Caki2 (cell line): ENCODE measurements at places on chromosomes 2 and 18. TPM values are rescaled to one million over a fixed set of nuclear protein-coding genes. Genes with fewer than 3 reads are reported as not detected.

DNA sequence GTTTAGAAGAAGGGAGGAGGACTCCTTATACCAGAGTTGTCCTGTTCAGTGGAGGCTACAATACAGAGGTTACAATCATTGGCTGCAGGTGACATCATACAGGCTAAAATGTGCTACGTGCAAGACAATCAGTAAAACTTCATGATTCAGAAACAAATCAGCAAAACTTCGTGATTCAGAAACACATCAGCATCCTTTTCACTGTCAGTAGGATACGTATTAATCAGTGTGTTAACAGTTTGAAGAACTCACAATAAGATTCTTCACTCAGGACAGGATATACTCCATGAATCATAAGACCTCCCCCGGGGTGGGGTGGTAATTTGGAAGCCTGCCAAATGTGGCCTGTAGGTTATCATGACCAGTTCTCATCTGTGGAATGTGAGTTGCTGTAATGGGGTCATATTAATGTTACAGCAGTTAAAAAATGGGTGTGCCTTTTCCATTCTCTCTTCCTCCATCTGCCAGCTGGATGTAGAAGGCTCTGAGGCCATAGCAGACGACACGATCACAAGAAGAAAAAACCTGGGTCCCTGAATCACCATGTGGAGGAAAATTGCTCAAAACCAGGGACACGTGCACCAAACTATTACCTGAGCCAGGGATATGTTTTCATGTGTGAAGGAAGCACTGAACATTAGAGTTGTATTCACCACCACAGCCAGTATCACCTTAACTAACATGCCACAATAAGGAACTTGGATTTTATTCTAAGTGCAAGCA, 134.8 kb upstream of the CREB1 start:
- peak; percentile 96 for DNase-seq

GRCh38 chr18:72993250-72993649, 125.5 kb upstream of the NETO1 start:
- DNase-seq, result no peak

DNA sequence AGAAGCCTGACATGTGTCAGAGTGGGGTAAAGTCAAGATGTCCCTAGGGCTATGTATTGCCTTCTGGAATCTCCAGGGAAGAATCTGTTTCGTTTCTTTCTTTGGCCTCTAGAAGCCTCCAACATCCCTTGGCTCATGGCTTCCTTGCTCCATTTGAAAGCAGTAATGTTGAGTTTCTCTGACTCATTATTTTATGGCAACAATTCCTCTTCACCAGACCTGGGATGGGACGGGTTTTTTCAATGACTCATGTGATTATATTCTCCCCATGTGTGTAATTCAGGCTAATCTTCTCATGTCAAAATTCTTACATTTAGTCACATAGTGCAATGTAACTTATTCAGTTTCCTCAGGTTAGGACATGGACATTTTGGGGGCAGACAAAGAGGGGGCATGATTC, 1038.6 kb downstream of the CBLN2 start:
- DNase-seq, result no peak

DNA sequence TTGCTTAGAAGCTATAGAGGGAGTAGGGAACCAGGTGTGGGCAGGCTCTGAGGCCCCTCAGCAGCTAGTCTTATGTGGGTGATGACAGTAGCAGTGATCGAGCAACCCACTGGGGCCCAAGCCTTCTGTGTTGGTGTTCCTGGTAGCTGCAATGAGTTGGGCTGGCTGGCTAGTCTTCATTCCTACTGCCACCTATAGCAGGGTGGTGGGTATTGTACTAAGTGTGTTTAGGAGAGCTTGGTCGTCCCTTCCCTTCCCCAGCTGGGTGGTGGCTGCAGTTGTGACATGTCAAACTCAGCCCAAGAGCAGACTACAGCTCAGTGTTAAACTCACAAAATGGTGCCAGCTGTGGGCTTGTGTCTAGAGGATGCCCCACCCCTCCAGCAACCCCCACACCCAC, 486.1 kb upstream of the UBE2E3 start:
- DNase-seq, result no peak

DNA sequence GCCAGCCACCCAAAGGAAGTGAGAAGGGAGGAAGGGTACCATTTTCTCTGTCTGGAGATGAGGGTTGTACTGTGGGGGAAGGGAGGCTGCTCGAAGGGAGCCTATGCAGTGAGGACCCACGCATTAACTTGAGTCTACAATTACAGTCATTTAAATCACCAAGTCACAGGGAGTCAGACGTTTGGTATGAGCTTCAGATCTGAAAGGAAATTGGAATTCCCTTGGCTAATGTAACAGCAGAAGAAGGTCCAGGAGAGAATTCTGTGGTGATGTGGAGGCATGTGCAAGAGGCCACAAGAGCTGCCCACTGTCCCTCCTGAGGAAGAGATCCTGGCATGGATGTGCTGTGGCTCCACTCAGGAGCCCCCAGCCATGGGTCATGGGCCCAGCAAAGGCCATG, 22.5 kb downstream of the DAPL1 start:
- no peak for DNase-seq

DNA sequence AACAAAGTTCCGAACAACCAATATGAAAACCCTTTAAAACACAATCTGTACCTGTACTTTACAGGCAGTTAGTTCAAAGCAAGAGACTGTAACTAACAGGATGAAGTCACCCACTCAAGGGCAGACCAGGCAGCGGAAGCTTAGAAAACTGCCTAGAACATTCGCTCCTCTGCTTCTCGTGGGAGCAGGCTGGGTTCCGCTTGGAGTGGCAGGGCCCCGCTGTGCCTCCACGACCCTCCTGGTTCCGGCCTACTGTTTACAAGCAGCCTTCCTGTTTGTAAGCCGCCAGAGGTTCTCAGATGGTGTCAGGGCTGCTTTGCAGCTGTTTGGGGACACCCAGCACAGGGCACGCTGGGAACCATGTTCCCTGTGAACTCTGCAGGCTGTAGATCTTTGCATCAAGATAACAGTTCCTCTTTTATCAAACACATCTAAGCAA, 31.3 kb downstream of the CIB4 start:
- DNase-seq, result no peak

DNA sequence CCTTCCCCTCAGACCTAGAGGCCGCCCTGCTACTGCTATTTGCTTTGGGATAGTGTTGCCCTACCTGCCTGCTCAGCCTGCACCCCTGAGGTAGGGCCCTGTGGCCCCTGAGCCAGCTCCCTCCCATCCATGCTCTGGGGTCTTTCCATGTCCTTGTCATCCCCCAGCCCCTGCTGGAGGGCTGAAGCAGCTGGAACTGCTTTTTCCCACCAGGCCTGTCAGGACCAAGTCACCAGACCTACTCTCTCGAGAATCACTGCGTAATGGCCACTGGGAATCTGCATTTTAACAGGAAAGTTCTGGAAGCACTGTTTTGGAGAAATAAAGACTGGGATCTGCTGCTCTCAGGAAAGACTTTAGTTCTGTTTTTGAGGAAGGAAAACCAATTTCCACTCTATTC, 20.2 kb upstream of the SLC35F6 start:
- no peak for DNase-seq

DNA sequence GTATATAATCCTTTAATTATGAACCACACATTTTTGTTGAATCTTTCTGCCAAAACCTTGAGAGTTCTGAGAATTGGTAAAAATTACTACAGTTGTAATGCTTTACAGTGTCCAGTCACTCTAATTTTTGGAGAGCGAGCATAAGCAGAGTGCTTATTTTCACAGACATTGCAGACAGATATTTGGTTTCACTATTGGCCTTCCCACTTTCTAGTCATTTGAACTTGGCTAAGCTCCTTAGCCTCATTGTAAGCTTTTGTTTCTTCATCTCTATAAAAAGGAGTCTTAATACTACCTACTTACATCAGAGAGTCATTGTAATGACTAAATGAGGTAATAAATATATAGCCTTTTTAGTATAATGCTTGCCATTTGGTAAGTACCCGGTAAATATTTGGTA, 80.4 kb downstream of the LCLAT1 start:
- DNase-seq, result no peak

DNA sequence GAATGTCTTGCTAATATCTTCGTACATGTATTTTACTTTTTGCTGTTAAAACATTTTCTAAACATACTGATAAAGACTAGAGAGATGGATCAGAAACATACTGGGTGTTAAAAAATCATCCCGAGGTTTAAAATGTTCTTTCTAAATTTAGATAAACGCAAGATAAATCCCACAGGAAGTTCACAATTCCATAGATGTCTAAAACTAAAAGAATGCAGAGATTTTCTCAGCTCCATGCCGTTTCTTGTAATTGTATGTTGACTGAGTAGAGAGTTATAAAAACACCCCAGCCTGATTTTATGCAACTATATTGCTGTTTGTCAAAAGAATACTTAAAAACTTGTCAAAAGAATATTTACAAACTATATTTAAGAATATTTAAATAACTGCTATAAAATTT, 455.7 kb downstream of the ARHGAP15 start:
- no peak for DNase-seq

DSG3 gene
- not detected in 2 replicates for total RNA-seq

TUBA3E gene
- not detected in 2 replicates for total RNA-seq

HS6ST1 gene
- total RNA-seq, result 23.8 and 58.9 TPM in 2 replicates

KIAA2012 gene
- not detected in 2 replicates for total RNA-seq

LYPD1 gene
- 280 and 308 TPM in 2 replicates for total RNA-seq

PDE1A gene
- not detected in 2 replicates for total RNA-seq

CREB1 gene
- 8.5 and 31.0 TPM in 2 replicates for total RNA-seq
